ENCODE measurements at places on chromosomes 1 and 21.

DNA sequence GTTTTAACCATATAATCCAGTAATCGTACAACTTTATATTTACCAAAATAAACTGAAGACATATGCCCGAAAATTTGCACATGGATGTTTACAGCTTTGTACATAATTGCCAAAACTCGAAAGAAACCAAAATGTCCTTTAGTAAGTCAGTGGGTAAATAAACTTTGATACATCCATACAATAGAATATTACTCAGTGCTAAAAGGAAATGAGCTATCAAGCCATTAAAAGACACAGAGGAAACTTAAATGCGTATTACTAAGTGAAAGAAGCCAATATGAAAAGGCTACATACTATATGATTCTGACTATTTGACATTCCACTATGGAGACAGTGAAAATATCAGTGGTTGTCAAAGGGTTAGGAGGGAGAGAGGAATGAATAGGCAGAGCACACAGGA is 23.4 kb downstream of the GNG12 start:
- no peak for DNase-seq

DNA sequence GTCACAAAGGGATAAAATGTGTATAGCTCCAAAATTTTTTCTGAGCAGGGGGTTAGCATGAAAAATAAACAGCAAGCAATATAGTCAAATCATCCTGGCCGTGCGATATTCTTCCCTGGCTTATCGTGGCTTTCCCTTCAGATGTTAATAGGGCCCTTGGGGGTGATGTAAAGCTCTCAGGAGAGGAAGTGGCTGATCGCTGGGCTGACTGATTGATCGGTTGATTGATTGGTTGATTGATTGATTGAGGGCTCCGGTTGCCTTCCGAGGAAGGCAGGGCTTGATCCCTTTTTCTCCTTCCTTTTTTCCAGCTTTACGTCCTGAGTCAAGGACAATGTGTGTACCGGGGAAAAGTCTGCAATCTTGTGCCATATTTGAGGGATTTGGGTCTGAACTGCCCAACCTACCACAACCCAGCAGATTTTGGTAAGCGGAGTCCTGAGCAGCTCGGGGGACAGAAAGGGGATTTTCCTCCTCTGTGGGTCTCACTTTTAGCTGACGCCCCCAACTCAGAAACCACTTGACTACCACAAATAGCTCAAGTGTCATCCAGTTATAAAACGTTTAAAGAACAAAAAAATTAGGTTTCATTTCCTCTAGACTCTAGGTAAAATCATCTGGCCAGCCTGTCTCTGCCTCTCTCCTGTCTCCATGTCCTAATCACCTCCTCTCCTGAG is 29.5 kb downstream of the TFF3 start:
- DNase-seq = no peak

GRCh38 chr21:44263768-44264167 is 2.1 kb upstream of the DNMT3L start:
- no peak for DNase-seq

DNA sequence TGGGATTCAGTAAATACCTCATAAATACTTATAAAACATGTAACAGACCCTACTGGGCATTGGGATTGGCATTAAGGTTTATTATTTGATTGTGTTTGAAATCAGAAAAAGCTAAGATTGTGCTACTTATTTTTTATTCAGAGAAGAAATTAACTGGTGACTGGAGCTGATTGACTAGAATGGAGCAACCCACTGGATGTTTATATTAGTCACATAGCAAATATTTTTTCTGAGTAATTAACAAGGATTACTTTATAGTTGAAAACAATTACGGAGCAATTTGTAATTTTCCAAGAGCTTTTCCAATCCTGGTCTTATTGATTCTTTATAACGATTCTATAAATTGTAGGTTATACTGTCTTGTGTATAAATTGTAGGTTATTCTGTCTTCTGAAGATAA is 208.7 kb downstream of the HLX start:
- DNase-seq = no peak

DNA sequence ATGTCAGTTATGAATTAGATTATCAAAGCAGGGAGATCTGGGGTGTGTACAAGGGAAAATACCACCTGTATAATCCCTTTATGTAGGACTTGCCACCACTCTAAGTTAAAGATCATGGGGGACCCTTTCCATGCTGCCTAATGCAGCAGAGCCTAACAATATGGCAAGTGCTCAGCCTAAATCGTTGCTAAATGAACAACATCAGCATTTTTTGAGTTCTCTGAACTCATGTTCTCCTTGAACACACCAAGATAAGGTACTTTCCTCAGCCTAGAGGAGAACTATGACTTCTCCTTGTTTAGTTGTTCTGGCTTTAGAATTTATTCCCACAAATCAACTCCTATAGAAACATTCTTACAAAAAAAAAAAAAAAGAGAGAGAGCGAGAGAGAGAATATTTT is 177.0 kb downstream of the DUSP10 start:
- no peak for DNase-seq

DNA sequence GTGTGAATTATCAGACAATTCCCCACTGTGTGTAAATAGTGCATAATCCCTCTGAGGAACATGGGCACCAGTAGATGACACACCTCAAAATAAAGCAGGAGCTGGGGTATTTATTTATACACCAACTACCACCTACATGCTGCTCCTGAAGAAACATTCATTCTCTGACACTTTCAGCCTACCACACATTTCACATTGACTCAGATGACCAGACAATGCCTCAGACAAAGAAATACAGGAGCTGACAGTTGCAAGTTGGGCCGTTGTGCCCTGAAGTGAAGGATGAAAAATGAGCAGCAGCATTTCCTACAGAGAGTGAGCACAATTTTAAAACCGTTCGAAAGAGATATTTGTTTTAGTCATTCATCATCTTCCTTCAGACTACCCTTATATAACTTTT is 63.2 kb downstream of the RGS2 start:
- DNase-seq = no peak

DNA sequence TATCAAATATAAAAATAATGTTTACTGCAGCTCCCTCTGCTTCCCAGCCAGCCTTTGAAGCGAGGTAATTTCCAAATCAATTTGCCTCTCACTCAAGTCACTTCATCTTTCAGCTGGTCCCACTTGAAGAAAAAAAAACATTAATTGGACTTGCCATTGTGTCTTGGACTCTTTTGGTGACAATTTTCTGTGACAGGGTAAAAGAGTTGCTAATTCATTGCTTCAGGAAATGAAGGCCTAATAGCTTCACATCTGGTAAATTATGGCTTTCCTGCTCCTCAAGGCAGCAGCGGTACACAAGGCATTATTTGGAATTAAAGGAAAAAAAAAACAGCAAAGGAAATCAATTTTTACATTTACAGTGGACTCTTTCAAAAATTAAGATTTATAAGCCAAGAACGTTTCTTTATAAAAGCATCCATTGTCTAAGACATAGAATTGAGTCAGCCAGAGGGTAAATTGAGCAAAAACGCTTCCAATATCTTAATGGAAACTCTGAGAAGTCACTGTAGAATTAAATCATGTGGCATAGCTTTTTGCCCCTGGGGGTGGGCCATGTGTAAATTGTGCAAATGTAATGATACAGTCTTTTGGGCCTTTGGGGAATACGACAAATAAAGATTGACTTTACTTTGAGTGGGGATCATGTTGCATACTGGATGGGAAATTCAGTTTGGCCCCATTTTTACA is 102.5 kb downstream of the LYPLAL1 start:
- DNase-seq = no peak

DNA sequence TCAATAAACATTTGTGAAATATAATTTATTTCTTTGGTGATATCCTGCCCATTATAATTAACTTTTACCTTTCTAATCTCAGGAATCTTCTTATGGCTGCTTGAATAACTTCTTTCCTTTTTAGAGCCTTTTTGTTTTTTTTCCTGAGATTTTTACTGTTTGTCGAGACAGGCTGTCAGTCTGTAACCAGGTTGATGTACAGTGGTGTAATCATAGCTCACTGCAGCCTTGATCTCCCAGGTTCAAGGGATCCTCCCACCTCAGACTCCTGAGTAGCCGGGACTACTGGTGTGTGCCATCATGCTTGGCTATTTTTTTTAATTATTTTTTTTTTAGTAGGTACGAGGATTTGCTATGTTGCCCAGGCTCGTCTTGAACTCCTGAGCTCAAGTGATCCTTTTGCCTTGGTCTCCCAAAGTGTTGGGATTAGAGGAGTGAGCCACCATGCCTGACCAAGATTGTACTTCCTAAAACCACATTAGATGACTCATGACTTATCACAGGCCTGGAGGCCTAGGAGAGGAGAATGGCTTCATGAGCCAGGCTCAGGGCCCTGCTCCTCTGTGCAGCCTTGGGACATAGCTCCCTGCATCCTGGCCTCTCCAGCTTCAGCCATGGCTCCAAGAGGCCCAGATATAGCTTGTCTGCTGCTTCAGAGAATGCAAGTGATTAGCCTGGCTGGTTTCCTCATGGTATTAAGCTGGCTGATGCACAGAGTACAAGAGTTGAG is 48.6 kb downstream of the CTH start:
- DNase-seq = no peak

DNA sequence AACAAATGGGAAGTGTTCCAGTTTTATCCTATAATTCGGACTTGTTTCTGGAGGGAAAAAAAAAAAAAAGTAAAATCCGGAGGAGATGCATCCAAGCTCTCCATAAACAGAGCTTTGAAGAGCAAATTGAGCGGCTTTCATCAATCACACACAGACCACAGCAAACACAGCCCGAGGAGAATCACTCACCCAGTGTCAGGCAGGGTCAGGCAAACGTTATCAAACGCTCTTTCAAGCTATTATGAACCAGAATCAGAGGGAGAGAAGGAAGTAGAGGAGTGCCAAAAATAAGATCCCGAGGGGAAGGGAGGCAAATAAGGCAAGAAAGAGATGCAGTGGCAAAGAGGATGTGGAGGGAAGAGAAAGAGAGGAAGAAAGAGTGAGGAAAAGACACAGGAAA is 188.3 kb upstream of the CAMK1G start:
- no peak for DNase-seq

DNA sequence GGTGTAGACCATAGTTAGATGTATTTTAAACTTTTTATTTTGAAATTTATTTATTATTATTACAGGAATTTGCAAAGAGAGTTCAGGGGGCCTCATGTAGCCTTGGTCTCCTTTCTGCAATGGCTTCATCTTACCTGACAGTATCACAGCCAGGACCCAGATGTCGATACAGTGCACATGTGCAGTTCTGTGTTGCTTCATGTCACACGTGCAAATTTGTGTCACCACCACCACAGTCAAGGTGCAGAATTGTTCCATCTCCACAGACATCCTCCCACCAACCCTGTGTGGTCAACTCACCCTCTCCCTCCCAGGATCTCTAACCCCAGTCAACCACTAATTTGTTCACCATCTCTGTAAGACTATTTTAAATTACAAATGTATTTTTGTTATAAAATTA is 184.5 kb downstream of the CAMTA1 start:
- no peak for DNase-seq

- DNase-seq = no peak
Observed at GRCh38 chr1:3126756-3127678, 58.0 kb downstream of the PRDM16 start.

- no peak for DNase-seq
Observed at GRCh38 chr1:153794624-153795329, 19.6 kb downstream of the SLC27A3 start.

DNA sequence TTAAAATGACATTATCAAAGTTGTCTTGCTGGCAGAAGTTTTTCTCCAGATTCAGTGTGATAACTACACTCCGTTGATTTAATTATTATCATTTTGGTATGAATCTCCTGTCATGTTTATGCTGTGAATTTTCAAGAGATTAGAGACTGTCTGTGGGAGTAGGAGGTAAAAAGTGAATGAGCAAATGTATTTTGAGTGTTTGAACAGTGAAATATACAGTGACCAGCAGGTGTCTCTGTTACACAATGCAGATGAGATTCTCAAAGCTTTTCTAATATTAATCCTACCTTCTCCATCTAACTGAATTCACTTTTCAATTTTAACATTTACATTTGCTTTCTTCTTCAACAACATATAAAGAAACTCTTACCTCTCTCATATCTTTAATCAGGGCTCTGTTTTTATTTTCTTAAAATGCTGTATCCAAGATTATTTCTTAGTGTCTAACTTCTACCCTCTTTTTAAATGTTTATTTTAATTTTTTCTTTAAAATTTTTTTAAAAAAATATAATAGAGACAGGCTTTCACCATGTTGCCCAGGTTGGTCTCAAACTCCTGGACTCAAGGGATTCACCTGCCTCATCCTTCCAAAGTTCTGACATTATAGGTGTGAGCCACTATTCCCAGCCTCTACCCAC is 20.9 kb upstream of the HSPA13 start:
- no peak for DNase-seq

DNA sequence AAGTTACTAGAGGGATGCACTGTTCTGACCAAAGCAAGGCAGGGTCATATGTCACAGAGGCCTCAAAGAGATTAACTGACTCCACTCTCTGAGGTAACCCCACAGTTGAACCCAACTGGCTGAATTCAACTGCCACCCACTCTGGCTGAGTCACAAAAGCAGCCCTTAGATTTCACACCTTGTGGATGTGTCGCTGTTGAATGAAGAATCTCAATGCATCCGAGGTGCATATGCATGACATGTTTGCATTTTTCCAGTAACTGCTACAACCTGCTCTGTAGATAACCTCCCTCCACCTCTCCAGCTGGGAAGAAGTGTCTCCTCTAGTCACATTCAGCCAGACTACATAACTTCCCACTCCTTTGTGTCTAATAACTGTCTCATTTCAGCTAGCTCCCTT is 27.9 kb upstream of the KIF21B start:
- no peak for DNase-seq

GRCh38 chr1:72535470-72535869 is 253.1 kb upstream of the NEGR1 start:
- DNase-seq = no peak

GRCh38 chr1:197924516-197925123 is 7.4 kb downstream of the LHX9 start:
- DNase-seq = no peak

DNA sequence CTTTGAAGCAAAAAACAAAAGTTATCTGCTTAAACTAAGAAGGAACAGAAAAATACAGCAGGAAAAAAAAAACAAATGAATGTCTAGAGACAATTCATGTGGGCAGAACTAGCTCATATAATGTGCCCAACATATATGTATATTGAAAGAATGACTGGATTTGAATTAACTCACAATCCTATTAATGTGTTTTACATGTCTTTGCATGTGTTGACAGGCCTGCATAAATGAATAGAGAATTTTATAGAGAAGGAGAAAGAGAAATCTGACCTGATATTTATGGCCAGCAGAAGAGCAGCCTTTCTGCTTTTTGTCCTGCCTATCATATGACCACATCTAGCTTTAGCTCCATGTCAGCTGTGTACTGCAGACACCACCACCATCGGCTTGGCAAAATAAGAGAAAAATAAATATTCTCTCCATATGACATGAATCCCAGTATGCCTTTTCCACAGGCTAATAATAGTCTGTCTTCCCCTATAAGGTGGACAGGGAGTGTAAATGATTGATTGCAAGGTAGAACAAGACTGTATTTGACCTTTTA is 171.5 kb upstream of the PALMD start:
- no peak for DNase-seq

Data from activated T-cell treated with anti-CD3 and anti-CD28 coated beads, Interleukin-2, amount 50 U/mL, for 24 hours (primary cell).